ENCODE measurements at places on chromosomes 1 and 21. TPM values are rescaled to one million over a fixed set of nuclear protein-coding genes. Genes with fewer than 3 reads are reported as not detected.

Gene LCE1F
- total RNA-seq, result not detected

DNA sequence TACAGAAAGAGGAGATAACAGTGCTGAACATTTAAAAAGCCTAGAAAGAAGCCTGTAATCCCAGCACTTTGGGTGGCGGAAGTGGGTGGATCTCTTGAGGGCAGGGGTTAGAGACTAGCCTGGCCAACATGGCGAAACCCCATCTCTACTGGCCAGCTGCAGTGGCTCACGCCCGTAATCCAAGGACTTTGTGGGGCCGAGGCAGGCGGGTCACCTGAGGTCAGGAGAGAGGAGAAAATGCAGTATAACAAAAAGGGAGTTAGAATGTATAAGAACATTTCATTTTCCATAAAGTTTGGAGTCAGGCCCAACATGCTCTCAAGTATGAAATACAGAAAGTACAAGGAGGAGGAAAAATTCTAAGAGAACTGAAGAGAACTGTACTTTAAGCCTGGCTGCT lies 134.5 kb downstream of the SMYD3 start:
- no peak for DNase-seq

DNA sequence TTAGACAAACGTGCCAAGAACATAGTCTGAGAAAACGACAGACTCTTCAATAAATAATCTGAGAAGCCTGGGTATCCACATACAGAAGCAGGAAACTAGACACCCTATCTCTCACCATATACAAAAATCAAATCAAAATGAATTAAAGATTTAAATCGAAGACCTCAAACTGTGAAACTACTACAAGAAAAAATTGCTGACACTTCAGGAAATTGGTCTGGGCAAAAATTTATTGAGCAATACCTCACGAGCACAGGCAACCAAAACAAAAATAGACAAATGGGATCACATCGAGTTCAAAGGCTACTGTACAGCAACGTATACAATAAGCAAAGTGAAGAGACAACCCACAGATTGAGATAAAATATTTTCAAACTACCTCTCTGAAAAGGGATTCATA lies 292.8 kb upstream of the RGS18 start:
- DNase-seq, result no peak

DNA sequence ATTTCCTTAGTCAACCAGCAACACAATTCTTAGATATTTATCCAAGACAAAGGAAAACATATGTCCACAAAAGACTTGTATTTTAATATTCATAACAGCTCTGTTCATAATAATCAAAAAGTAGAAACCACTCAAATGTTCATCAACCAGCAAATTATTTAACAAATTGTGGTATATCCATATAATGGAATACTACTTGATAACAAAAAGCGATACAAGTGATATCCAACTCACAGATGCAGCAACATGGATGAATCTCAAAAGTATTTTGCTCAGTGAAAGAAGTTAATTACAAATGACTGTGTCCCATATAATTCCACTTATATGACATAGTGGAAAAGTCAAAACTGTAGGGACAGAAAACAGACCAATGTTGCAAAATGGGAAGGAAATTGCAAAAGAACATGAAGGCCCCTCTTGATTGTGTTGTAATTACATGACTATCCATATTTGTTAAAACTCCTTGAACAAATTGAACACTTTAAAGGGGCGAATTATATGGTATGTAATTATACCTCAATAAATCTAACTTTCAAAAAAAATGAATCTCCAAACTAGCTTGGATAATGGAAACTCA lies 116.9 kb downstream of the EDEM3 start:
- no peak for DNase-seq

DNA sequence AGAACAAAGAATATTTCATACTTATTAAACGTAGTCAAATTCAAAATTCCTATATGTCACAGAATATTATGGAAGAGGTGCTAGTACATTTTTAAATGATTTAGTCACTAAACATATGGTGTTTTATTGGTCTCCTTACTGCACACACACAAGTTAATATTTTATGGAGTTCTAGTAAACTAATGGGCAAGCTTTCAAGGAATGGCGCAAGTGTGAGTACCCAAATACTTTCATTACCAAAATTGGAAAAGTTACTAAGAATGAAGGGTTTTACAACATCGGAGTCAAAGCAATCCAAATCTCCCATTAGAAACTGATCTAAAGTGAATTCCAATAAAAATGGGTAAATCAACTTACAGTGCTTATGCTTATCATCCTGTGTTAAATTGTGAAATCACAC lies 921.9 kb downstream of the ADGRL2 start:
- DNase-seq, result no peak

Measured in astrocyte (in vitro differentiated cells and primary cell).